ENCODE measurements at places on chromosomes 1 and 21.

GRCh38 chr1:61655453-61655852 lies 69.5 kb downstream of the TM2D1 start:
- DNase-seq = no peak

GRCh38 chr1:168054117-168054516 lies 82.6 kb downstream of the GPR161 start:
- no peak for DNase-seq

- no peak for DNase-seq
Observed at GRCh38 chr1:47767741-47768100, 229.5 kb downstream of the TRABD2B start.

DNA sequence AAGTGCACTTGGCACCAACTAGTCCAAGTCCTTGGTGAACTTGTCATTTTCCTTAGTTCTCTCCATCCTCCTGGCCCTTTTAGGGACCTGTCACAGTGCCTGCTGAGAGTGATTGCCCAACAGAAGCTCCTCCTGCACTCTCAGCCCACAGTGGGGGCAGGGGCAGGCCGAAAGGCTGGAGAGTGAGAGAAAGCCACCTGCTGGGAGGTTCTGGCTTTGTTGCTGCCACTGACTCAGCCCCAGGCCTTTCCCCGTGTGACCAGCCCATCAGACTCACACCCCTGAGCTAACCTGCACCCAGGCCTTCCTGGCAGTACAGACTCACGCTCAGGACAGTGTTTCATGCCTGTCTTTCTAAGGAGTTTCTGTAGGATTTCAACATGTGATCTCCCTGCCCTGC lies 17.1 kb upstream of the PROK1 start:
- no peak for DNase-seq

GRCh38 chr21:37059181-37059580 lies 13.7 kb downstream of the PIGP start:
- DNase-seq = no peak
